ENCODE measurements at places on chromosomes 1 and 21. TPM values are rescaled to one million over a fixed set of nuclear protein-coding genes. Genes with fewer than 3 reads are reported as not detected.

NUF2 gene
- 1.2 TPM for total RNA-seq

SH3BGRL3 gene
- 114 TPM for total RNA-seq

ITLN2 gene
- 3.8 TPM for total RNA-seq

OR6N1 gene
- total RNA-seq = 0.16 TPM

BSND gene
- total RNA-seq = not detected

NTNG1 gene
- total RNA-seq = 2.0 TPM

All from fibroblast of the aortic adventitia (primary cell).